ENCODE measurements at places on chromosomes 7 and 10.

GRCh38 chr10:112448888-112449287 is 1.9 kb downstream of the VTI1A start:
- DNase-seq: no peak

DNA sequence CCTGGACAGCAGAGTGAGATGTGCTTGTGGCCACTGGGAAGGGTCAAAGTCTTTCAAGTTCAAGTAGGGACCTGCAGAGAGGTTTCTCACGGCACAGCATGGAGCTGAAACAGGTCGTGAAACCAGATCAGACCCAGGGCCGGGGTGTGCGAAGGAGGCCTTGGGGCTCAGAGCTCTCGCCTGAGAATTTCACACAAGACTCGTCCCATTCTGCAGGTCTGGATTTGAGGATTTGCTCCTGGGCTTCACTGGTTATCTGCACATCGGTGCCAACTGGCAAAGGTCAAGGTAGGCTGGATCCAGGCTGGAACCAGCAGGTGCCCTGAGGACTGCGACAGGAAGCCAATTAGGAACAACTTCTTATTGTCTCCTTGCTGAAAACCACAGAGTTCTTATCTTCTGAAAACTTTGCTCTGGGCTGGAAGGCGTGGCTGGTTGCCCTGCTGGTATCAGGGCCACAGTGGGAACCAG is 24.0 kb upstream of the GTF2I start:
- no peak for DNase-seq

DNA sequence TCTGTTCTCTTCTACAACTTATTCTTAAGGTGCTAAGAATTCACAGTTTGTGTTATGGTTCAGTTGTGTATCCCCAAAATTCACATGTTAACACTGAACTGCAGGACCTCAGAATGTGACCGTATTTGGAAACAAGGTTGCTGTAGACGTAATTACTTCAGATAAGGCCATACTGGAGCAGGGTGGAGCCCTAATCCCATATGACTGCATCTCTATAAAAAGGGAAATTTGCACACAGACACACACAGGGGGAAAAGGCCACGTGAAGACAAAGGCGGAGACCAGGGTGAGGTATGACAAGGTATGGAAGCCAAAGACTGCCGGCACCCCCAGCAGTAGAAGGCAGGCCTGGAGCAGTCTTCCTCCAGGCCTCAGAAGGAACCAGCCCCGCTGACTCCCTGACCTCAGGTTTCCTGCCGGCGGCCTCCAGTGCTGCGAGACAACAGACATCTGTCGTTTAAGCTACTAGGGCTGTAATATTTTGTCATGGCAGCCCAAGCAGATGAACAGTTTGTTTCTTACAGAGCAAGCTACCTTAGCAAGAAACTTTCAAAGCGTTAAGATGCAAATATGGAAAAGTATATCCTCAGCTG is 98.7 kb downstream of the PROSER2 start:
- no peak for DNase-seq

DNA sequence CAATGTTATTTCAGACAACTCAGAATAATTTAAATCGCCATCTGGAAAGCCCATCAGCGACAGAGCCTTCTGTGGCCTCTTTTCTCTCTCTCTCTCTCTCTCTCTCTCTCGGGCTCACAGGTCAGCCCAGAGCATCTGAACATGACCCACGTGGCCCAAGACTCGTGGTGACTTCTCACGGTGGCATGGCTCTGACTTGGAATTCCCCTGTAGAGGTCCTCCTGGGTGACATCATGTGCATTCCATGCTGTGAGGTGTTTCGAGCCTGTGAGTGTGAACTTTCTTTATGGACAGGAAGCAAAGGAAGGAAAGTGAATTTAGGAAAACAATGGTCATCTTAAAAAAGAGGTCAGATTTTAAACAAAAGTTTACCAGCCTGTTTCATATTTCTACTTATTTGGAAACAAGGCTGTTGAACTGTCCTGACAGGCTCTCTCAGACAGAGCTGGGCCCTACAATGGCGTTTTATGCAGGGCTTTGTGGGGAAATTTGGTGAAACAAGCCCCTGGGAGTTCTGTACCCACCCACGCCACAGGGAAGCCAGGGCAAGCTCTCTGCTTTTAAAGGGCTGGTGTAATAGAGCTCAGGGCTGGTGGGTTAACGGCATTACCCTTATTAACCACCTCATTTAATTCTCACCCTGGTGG is 359.7 kb upstream of the ZNF32 start:
- no peak for DNase-seq

GRCh38 chr10:60654813-60655464 is 123.3 kb upstream of the CDK1 start:
- no peak for DNase-seq

- DNase-seq: no peak
Observed at GRCh38 chr10:32929634-32930033, 28.4 kb downstream of the ITGB1 start.

DNA sequence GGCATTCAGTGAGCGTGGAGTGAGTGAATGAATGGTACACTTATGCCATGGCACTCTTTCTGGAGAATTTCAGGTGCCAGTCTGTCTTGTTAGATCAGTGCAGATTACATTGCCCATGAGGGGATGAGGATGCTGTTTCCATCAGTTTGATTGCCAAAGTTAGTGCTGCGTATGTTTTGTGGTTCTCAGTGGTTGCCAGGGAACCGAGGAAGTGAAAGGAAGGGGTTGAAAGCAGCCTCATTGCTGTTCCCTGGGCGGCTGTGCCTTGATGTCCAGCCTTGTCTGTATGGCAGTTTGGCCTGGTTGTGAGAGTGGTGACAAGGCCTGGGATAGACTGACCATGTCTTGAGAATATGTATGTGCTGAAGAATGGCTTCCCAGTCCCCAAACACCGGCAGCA is 30.2 kb downstream of the WBP1L start:
- no peak for DNase-seq

- no peak for DNase-seq
Observed at GRCh38 chr10:110872984-110873923, 1.5 kb downstream of the PDCD4 start.

- DNase-seq: no peak
Observed at GRCh38 chr7:157458254-157458633, 121.4 kb downstream of the DNAJB6 start.

DNA sequence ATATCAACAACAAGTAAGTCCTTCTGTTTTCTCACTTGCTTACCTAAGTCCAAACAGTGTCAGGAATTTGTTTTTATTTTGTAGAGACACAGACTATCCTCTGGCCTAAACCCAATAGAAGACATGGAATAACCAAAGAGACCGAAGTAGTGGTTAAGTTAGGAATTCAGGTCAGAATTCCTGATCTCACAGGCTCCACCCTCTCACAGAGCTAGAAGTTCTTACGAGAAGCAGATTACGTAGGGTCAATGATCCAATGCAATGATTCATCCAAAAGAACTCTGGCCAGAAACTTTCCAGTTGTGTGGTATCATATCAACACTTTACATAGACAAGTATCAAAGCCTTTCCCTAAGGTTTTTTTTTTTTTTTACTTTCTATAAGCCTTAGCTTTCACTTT is 73.8 kb downstream of the IQUB start:
- no peak for DNase-seq

- no peak for DNase-seq
Observed at GRCh38 chr10:126090911-126091728, 194.8 kb downstream of the FANK1 start.

DNA sequence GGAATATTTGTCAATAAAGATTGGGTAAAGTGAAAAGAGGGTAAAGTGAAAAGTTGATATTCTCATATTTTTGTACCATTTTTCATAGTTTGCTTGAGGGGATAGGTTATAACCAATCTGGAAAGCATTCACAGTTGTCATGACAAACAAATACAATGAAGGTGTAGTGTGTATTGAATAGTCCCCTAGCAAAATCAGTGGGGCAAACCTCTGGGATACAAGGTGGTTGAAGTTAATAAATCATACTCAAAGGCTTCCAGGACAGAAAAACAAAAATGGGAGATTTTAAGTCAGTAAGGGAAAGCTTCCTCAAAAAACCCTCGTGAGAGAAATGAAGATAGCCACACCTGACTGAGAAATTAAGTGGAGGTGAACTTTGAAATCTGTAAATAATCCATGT is 39.4 kb downstream of the PHTF2 start:
- no peak for DNase-seq

DNA sequence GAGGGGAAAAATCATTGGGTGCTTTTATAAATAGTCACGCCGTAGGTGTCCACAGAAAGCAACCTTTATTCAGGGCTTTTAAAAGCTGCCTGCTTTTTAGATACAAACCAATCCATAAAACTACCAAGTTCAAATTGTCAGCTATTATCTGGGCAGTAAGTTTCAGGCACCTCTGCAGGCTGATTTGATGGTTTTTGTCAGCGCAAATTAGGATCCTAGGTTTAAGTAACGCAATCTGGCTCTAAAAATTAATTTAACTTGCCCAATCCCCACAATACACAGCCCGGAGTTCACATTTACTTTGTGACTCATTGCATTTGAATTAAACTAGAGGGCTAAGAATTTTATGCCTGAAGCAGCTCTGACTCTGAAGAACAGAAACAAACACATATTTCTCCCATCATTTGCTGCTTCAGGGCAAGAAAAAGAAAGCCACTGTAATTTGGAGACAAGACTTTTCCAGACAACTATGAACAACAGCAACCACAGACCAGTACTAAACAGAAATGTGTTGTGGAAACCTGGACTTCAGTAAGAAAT is 43.3 kb downstream of the NRP1 start:
- no peak for DNase-seq

- DNase-seq: no peak
Observed at GRCh38 chr10:33152146-33152545, 182.3 kb downstream of the NRP1 start.

DNA sequence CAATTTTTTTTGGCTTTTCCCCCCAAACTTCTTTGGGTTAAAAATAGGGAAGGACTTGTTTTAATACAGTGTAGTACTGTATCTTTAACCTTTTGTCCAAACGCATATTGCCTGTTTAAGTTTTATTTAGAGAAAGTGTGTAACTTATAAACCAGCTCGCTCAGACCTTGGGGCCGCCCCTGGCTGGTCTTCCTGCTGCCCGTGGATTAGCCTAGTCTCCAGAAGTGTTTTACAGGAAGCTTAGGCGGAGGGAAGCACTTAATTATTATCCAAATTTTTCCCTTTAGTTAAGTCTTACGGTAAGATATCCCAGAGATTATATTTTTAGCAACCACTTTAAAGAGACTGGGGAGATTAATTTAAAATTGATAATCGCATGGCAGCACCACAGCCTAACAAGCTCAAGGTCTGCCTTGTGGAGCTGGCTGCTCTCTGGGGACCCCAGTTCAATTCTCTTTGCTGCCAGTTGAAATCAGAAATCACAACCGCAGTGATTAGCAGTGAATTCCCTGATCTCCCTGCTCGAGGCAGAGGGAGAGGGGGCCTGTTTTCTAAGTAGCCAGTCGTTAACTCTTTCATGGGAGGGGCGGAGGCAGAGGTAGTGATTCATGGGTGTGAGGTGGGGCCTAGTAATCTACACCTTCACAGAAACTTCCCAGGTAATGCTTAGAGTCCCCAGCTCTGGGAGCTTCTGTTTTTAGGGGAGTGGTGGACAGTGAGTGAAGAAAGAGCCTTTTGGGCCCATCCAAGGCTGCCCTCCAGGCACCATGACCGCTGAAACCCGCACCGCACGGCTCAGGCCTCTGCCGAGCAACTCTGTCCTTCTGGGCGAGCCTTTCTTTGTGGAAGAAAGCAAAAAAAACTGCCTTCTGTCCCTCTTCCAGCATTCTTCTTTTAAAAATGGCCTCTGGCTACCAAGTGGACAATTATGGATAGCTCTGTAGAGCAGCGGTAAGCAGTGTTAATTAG is 548.7 kb upstream of the GALNT17 start:
- no peak for DNase-seq

Measured in activated CD4-positive, CD25-positive, alpha-beta regulatory T cell (primary cell).